SIG-M5 (cell line): ENCODE measurements at places on chromosomes 16 and 17.

DNA sequence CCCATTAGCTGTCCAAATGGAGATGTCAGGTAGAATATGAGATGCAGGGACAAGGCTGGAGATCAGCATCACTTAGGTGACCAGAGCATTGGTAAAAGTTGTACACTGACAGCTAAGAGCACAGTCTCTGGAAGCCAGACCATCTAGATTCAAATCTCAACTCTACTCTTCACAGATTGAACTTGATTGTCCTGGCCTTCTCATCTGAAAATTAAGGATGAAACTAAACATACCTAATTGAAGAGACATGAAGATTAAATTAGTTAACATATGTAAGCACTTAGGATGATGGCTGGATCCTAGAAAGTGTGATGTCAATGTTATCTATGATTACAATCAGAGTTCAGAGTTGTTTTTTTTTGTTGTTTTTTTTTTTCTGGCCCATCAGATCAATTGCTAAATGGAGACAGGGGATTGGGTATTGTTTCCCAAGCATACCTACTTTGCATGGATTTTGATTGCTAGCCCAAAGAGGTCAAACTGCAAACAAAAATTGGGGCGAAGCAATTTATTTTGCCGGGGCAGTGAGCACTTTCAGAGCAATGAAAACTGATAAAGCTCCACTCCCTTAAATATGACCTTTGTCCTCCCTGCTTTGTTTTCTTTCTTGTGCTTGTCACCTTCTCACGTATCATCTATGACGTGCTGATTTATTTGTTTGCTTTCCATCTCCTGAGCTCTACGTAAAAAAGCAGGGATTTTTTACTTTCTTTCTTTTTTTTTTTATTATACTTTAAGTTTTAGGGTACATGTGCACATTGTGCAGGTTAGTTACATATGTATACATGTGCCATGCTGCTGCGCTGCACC is 217.6 kb upstream of the CPHXL start:
- DNase-seq = no peak

- DNase-seq = no peak
Observed at GRCh38 chr16:48562475-48562874, 47.5 kb downstream of the N4BP1 start.

DNA sequence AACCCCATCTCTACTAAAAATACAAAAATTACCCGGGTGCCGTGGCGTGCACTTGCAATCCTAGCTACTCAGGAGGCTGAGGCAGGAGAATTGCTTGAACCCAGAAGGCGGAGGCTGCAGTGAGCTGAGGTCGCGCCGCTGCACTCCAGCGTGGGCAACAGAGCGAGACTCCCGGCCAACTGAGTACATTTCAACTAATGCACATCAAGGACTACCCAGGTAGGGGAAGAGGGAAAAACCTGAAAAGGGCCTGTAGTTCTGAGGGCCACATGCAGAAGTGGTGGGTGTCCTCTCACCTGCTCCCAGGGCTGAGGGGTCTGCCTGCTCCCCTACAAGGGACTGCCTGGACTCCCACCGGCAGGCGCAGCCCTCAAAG is 584 bp upstream of the SLC16A5 start:
- no peak for DNase-seq

- no peak for DNase-seq
Observed at GRCh38 chr16:21001262-21001661, 100.7 kb downstream of the LYRM1 start.

DNA sequence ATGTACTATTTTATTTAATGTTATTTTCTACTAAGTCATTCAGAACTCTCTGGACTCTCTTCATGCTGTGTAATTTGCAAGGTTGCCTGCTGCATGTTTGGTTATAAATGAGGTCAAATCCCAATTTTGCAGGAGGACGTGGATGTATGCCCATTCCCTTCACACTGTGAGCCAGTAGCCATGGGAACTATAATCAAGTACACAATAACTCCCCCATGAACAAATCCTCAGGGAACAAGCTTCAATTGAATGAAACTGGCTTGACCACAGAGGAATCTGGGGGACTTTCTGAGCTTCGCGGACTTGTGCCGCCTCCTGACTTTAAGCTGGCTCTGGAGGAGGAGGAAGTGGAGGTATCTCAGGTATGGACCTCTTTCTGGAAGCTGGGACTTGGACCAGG is 14.6 kb upstream of the KCTD13 start:
- DNase-seq = no peak

DNA sequence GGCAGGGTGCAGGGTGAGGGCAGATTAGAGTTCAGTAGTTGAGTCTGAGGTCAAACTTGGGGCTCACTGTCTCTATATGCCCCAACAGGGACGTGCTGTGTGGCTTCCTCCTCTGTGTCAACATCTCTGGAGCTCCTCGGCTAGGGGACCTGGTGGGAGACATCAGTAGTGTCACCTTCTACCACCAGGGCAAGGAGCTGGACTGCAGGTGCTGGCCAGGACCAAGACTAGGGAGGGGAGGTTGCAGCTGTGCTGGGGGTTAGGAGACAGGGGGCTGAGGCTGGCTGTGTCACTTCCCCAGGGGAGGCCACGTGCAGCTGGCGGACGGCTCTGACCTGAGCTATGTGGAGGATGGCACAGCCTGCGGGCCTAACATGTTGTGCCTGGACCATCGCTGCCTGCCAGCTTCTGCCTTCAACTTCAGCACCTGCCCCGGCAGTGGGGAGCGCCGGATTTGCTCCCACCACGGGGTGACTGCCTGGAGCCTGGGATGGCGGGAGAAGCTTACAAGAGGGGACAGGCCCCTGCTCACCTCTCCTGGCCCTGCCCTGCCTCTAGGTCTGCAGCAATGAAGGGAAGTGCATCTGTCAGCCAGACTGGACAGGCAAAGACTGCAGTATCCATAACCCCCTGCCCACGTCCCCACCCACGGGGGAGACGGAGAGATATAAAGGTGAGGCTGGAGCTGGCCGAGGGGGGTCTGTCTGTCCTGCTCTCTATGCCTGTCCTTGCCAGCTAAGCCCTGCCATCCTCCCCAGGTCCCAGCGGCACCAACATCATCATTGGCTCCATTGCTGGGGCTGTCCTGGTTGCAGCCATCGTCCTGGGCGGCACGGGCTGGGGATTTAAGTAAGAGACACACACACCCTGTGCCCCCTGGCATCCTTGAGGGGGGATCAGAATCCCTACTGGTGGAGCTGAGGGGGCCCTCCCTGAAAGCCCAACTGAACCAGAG is 18.9 kb downstream of the ADAM11 start:
- DNase-seq = no peak

DNA sequence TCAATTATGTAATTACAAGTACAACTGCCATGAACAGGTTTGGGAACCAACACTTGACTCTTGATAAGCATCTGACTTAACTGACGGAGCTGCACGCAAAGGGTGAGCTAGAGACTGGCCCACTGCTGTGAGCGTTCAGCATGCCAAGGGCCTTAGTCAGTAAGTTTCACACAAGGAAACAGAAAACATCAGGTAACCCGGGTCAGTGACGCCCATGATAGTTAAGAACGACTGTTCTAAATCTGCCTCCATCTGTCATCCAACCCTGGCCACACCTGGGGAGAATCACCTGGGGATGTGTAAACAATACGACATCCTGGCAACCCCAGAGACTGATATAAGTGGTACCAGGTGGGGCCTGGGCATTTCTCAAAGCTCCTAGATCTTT is 12.3 kb downstream of the SMIM5 start:
- DNase-seq = no peak

- DNase-seq = no peak
Observed at GRCh38 chr17:30084788-30085187, 31.8 kb upstream of the NSRP1 start.

- DNase-seq = no peak
Observed at GRCh38 chr16:71873199-71873598, 10.8 kb downstream of the ZNF821 start.

- DNase-seq = no peak
Observed at GRCh38 chr17:41329279-41329948, 13.9 kb upstream of the KRTAP17-1 start.

- DNase-seq = no peak
Observed at GRCh38 chr17:60139438-60140285, 10.1 kb upstream of the CA4 start.

DNA sequence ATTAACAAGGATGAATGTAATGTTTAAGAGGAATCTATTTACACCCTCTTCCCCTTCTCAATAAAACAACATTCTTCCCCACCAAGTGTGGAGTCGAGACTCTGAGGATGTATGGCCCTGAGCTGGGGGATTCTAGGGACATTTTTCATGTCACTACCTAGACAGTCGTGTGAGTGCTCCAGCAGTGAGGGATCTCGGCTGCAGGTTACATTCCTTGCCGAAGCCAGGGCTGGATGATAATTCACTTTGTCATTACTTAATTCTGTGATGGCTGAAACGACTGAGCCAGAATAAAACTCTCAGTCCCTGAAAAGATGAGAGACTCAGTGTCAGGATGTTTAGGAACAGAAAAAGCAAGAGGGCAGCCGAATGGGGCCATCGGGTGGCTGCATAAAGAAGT is 106.9 kb upstream of the HSBP1 start:
- no peak for DNase-seq

DNA sequence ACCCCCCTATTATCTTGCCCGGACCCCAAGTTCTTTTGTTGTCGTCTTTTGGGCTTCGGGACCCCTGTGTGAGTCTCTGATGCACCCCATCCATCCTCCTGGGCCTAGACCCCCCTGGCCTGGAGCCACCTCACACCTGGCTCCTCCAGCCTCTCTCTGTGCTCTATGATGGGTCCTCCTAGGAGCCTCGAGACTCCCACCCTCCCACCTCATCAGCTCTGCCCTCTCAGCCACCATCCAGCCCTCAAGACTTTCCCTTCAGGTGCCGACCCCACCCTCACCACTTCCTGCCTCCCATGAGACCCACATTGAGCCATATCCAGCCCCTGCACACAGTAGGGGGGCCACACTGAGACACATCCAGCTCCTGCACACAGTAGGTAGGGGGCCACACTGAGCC is 8.7 kb upstream of the ATP2A3 start:
- DNase-seq = no peak

- no peak for DNase-seq
Observed at GRCh38 chr16:78396046-78396445, 296.6 kb downstream of the WWOX start.

DNA sequence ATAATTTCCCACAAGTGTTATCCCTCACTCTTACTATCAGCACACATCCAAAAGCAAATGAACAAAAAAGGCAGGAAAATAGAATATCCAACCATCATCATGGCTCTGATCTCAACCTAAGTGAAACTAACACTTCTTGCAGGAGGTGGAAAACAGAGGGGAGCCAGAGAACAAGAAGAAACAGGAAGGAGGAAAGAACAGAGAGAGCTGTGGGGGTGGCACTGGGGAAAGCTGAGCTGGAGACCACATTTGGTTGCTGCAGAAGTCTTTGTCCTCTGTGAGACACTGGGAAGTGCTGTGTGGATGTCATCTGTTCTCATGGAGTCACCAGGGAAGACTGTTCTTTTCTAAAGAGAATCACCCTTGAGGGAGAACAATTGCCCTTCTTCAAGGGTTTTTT is 34.7 kb downstream of the GRB7 start:
- DNase-seq = no peak
